GM04503 (cell line): ENCODE measurements at places on chromosomes 12 and 14.

- DNase-seq = no peak
These were observed 53.8 kb upstream of the DHRS4 start for GRCh38 chr14:23899788-23900187.

- no peak for DNase-seq
These were observed 25.4 kb upstream of the ETV6 start for GRCh38 chr12:11624116-11624515.

GRCh38 chr14:21104448-21105060 lies 3.7 kb downstream of the TMEM253 start:
- no peak for DNase-seq

DNA sequence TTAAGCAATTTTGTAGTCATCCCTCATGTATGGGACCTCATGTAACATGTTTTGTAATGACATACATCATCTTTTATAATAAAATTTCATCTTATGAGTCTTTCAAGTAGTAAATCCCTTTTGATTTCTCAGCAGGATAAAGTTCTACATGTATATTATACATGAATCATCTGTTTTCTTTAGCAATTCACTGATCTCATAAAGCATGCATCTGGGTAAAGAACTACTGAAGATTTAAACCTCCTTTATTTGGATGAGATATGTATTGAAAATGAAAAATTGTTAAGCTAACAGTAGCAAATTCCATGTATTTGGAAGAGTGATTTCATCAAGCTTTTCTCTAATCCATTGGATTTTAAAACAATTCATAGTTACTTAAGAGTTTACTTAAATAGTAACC lies 126.9 kb downstream of the KITLG start:
- no peak for DNase-seq

GRCh38 chr14:25887251-25887878 lies 710.5 kb downstream of the NOVA1 start:
- DNase-seq = no peak

- no peak for DNase-seq
These were observed 126.0 kb upstream of the CRY1 start for GRCh38 chr12:107219301-107219700.

DNA sequence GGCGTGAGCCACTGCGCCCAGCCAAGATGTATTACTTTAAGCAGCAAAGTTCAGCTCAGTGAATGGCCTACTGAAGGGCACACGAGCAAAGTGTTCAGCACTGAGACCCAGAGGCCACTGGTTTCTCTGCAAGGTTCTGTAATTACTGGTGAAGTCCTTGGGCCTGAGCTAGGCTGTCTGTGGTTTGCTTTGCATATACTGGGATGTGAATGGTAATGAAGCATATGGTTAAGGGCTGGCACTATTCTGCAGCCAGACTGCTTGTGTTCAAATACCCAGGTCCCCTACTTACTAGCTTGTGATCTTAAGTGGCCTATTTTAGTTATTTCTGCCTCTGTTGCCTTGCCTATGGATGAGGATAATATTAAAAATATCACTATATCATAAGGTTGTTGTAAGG lies 72.0 kb downstream of the LLPH start:
- no peak for DNase-seq

DNA sequence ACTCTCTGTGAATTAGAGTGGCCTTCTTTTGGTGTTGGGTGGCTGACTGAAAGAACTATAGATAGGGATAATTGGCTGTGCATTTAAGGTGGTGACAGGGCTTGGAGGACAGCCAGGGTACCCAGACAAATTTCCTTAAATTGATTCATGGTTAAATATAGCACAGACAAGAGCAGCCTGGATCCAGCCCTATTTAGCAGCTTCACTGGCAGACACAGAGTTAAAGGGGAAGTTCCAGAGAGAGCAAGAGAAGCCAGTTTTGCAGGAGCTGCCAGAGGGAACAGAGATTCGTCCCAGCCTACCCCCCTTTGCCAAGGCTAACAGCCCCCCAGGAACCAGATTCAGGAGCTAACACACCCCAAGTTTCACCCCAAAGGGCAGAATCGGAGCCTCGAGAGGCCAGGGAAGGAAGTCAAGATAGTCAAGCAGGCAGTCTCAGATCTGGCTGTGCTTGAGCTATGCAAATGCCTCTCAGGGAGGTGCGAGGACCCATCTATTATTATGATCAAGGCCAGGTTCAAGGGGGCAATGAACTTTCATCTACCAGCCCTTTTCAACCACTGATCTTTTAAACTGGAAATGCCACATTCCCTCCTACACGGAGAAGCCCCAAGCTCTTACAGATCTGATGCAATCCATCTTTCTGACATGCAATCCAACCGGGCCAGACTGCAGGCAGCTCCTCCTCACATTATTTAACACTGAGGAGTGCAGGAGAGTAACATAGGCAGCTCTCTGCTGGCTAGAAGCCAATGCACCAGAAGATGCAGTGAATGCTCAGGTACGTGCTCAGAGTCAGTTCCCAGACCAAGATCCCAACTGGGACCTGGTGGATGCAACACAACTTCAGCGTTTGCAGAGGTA lies 58.2 kb downstream of the DHRS2 start:
- DNase-seq = peak; percentile 13

DNA sequence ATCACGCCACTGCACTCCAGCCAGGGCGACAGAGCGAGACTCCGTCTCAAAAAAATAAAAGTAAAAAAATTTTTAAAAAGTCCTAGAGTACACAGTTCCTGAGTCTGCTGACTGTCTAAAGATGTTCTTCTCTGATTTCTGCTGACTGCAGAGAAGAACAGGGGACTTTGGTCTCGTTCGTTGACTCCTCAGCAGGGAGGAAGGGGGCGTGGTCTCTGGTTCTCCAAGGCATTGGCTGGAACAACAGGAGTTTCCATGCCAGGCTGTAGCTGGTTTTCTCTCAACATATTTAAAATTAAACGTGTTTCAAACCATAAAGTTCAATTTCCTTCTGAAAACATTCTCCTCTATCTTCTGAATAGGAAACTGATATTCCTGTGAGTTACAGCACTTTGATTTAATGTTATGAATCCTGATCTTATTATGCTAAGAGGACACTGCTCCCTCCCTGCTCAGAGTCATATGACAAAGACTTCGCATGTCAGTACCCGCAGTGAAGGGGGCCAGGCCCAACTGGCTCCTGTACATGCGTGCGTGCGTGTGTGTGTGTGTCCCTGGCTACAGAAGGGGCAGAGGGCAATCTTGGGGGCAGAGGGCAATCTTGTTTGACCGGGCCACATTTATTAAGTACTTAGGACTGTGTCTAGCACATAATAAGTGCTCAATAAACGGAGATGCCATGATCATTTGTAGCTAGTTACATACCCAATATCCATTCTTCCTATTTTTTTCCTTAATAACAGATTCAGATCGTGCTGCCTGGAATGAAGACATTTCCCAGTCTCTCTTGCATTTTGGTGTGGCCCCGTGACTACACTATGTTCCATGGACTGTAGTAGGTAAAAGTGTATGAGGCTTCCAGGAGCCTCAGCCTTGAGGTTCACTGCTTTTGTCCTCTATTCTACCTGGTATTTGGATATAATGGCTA lies 16.5 kb upstream of the HNF1A start:
- no peak for DNase-seq

- DNase-seq = no peak
These were observed 16.2 kb upstream of the LPCAT3 start for GRCh38 chr12:7034464-7034863.

DNA sequence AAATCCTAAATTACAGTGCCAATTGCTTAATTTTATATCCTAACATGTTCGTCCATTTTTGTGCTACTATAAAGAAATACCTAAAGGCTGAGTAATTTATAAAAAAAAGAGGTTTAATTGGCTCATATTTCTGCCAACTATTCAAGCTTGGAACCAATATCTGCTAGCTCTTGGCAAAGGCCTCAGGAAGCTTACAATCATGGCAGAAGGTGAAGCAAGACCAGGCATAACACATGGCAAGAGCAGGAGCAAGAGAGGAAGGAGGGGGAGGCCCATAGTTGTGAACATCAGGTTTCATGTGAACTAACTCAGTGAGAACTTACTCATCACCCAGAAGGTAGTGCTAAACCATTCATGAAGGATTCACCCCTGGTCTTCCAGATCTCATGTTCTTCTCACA lies 494.3 kb downstream of the CCER1 start:
- peak; percentile 11 for DNase-seq

- DNase-seq = no peak
These were observed 5.0 kb downstream of the HIF1A start for GRCh38 chr14:61700104-61700886.

DNA sequence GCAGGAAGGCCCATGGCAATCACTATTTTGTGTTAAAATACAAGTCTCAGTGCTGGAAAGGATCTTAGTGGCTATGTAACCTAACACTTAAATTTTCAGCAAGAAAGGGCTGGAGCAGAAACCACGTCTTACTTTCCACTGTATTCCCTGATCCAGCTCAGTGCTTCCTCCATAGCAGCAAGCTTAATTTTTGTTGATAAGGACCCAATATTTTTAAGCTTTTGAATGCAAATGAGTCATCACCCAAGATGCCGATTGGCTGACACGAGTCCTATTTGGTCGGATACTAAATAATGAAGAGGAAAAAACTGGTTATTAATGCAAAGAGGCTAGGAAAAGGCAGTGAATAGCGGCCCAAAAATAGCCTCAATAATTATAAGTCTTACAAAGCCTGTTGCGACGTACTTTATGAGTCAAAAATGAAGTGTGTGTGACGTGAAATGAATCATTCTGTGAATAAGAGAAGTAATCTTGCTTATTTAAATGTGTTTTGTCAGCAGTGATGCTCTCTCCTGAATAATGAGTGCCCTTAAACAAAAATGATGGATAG lies 46.9 kb upstream of the IGF1 start:
- no peak for DNase-seq

GRCh38 chr14:100645196-100645981 lies 58.2 kb upstream of the BEGAIN start:
- DNase-seq = no peak

GRCh38 chr14:101972126-101972866 lies 7.9 kb downstream of the DYNC1H1 start:
- peak; percentile 99 for DNase-seq

DNA sequence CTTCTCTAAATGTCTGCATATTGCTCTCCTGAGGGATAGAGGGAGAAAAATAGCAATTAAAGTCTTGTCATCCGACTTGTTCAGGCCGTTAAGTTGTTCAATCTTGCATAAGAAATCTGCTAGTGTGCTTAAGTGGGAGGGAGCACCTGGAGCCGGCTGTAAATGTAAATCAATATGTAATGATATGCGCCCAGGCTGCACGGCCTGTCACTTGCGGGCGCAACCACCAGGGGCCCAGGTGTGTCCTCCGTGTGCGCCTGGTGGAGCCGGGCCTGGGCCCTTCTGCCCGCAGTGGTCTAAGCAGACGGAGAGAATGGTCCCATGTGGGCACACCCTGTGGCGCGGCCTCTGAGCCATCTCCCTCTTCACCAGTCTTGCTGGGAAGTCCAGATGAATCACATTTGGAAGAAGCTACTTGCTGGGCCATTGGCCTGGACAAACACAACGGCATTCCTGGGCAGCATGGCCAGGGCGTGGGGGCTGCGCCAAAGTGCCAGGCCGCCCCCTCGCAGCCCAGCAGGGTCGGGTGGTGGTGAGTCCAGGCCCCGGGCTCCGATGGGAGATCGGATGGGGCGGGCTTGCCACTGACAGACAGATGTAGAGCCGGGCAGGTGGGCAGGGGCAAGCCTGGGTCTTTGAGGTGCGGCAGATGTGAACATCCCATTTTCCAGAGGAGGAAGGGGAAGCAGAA lies 193.3 kb upstream of the C14orf180 start:
- no peak for DNase-seq

GRCh38 chr14:95545515-95546168 lies 10.8 kb downstream of the GLRX5 start:
- DNase-seq = peak; percentile 50

DNA sequence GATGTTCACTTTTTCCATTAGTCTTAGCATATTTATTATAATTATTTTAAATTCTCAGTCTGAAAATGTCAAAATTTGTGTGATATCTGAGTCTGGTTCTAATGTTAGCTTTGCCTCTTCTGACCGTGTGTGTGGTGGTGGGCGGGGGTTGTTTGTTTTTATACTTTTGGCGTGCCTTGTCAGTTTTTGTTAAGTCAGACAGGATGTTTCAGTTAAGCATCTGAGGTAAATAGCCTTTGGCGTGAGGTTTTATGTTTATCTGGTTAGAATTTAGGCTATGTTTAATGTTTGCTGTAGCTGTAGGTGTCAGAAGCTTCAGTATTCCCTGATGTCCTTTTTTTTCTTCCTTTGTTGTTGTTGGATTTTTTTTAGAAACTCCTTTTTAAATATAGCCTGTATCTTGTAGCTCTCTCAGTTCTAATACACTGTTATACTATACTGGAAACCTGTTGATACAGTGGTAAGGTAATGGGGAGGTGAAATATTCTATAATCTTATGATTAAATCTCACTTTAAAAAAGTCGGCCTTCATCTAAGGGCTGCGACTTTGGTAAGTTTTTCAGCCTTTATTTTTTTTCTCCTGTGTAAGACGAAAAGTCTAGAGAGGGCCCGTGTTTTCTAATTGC lies 111.6 kb downstream of the SCAF11 start:
- no peak for DNase-seq

GRCh38 chr14:105089746-105090492 lies 24.7 kb upstream of the GPR132 start:
- no peak for DNase-seq

DNA sequence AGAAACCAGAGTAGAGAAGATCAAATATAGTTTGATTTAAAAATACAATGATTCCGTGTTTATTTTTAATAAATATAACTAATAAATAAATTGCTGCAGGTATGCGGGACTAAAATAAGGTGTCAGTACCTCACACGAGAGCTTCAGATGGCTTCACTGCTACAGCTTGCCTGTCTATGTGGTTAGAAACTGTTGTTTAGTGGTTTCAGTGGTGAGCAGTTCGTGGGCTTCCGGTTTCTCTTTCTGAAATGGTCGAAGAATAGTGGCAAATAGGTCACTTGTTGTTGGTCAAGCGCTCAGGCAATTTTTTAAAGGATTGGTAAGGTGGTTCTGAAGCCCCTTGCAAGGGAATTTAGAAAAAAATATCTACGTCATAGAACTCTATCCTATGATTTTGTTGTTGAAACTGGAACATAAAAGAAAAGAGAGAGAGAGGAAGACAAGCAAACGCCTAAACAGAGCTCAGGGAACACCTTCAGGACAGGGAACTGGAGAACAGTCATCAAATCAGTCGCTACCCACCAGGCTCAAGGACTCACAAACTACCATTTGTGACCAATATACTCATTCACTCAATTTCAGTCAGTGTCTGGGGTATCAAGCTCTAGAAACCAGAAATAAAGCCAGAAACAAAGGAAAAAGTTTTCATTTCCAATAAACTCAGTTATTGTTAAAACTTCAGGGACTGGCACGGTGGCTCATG lies 31.3 kb downstream of the GABARAPL1 start:
- no peak for DNase-seq

GRCh38 chr14:94129758-94130414 lies 482 bp upstream of the IFI27L2 start:
- DNase-seq = no peak

DNA sequence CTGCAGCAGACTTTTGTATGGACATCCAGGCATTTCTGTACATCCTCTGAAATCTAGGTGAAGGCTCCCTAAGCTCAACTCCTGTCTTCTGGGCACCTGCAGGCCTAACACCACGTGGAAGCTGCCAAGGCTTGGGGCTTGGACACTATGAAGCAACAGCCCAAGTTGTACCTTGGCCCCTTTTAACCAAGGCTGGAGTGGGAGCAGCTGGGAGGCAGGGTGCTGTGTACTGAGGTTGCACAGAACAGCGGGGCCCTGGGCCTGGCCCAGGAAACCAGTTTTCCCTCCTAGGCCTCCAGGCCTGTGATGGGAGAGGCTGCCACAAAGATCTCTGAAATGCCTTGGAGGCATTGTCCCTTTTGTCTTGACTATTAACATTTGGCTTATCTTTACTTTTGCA lies 214.4 kb upstream of the LRIG3 start:
- no peak for DNase-seq

- DNase-seq = peak; percentile 45
These were observed 93.5 kb upstream of the CEP83 start for GRCh38 chr12:94553130-94553519.
